ENCODE measurements at places on chromosomes 16 and 17. TPM values are rescaled to one million over a fixed set of nuclear protein-coding genes. Genes with fewer than 3 reads are reported as not detected.

GRCh38 chr17:48484256-48484655, 46.6 kb downstream of the HOXB1 start:
- DNase-seq: no peak

DNA sequence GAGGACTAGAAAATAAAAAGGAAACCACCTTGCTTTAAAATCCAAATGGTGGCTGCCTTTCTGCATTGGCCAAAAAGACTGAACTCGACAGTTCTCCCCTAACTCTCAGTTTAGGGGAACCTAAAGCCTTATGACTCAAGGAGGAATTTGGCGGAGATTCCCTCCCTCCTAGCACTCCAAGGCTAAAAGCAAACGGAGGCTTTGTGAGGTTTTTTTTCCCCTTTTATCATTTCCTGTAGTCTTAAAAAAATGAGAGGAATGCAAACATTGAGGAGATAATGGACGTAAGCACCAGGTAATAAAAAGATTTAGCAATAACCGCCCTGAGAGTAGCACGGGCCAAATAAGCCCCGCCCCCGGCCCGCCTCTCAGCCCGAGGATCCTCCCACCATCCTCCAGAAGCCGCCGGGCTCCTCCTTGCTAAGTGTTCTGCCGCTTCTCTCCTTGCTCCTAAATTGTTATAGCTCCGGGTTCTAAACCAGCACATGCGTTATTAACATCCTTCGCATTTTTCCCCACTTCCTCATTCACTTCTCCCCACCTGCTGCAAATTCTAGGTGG, 5.8 kb upstream of the KIFC3 start:
- DNase-seq: peak; percentile 91

DNA sequence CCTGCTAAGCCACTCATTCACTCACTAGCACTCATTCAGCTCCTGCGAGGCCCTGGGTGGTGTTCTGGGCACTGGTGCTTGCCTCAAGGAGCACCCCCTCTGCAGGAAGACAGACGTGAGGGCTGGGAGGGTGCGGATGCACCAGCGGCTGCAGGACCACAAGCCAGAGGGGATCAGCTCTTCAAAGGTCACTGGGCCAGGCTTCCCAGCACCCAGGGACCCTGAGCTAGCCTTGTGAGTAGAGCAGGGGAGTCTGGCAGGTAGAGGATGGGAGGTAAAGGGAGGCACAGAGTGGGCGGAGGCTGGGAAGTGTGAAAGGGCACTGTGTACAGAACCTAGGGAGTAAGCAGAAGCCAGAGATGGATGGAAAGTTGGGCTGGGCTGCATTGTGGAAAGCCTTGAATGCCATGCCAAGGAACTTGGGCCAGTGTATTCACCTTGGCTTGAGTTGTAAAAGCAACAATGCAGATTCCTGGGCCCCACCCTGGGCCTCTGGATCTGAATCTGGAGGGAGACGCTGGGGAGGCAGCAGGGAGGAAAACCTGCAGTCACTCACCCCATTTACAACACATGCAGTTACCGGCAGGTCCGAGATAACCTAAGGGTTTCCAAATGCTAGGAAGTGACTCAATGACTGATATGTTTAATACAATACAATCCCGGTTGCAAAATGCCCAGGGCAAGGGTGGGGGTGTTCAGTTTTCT, 1.7 kb downstream of the IL4R start:
- DNase-seq: no peak

GRCh38 chr17:41404024-41404671, 6.7 kb upstream of the KRT31 start:
- DNase-seq: peak; percentile 75

GRCh38 chr16:7983676-7984075, 606.6 kb downstream of the TMEM114 start:
- no peak for DNase-seq

- DNase-seq: no peak
These were observed 10.8 kb upstream of the LPCAT2 start for GRCh38 chr16:55498101-55498500.

DNA sequence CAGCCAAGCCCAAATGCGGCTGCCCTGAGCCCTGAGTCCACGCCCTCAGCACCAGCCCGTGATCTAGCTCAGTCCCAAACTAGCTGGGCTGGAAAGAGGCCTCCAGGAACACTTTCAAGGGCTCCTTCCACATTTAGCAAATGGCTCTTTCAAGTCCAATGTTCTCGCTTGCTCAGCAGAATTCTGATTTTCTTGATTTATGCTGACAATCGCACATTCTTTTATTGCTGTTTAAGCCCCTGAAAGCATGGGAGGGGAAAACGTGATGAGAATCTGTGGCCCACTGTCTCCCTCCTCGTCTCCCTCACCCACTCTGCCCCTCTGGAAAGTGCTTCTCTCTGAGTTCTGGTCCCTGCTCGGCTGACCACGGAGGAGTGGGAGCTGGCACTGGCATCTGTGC, 293.8 kb downstream of the FOXL1 start:
- no peak for DNase-seq

DNA sequence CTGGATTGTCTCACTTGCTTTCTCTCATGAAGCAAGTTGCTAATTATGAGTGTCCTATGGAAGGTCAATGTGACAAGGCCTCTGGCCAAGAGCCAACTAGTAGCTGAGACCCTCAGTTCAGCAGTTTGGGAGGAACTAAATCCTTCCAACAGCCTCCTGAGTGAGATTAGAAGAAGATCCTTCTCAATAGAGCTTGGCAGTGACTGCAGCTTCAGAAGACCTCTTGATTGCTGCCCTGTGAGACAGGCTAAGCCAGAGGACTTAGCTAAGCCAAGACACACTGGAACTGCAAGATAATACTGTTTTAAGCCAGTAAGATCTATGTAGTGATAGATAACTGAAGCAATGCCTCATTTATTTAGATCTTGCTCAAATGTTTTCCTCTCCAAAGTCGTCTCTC, 34.3 kb downstream of the PCTP start:
- no peak for DNase-seq

- DNase-seq: no peak
These were observed 254.0 kb downstream of the KATNIP start for GRCh38 chr16:27803775-27804549.

GRCh38 chr17:74117087-74117698, 86.3 kb upstream of the RPL38 start:
- no peak for DNase-seq

DNA sequence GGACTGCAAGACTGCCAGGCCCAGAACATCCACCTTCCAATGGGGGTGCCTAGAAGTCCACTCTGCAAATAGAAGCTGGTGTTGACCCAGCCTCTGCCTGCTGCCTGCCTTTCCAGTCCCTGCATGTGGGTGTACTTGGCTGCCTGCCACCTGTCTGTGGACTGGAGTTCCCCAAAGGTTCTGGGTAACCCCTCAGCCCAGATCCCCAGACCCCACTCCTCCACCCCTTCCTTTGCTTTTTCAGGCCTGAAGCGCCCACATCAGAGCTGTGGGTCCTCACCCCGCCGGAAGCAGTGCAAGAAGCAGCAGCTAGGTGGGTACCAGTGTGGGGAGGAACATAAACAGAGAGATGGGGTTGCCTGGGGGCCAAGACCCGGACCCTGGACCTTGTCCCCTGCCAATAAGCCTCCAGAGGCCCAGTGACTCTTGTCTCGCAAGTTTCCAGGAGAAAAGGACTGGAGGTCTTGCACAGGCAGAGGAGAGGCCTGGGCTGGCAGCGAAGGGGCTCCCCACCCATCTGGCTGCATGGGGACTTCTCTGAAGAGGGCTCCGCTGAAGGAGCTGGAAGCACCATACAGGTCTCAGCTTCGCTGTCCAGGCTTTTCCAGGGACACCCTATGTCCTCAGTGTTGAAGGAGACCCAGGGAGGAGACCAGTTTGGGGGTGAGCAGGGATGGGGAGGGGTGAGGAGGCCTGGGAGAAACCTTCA, 34.3 kb downstream of the NLRC5 start:
- no peak for DNase-seq

- DNase-seq: no peak
These were observed 79.2 kb upstream of the LGALS9 start for GRCh38 chr17:27551701-27552248.

- DNase-seq: no peak
These were observed 182.4 kb downstream of the HS3ST4 start for GRCh38 chr16:25874196-25874595.

DNA sequence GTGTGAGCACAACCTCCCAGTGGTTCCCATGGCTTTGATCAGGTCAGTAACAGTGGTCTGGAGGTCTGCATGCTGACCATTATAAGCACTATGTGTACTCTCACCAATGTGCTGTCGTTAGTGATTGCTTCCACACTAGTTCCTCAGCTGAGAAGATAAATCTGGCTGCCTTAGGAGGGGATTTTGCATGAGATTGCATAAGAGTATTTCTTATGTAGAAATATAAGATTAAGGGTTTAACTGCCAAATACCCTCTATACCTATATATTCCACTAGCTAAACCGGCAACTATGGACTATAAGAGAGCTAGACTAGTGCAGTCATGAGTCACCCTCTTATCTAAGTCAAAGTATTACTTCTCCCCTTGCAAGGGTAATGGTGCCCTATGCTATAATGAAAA, 580.2 kb downstream of the CDH11 start:
- DNase-seq: no peak

- no peak for DNase-seq
These were observed 27.4 kb upstream of the KDM6B start for GRCh38 chr17:7806587-7806986.

DNA sequence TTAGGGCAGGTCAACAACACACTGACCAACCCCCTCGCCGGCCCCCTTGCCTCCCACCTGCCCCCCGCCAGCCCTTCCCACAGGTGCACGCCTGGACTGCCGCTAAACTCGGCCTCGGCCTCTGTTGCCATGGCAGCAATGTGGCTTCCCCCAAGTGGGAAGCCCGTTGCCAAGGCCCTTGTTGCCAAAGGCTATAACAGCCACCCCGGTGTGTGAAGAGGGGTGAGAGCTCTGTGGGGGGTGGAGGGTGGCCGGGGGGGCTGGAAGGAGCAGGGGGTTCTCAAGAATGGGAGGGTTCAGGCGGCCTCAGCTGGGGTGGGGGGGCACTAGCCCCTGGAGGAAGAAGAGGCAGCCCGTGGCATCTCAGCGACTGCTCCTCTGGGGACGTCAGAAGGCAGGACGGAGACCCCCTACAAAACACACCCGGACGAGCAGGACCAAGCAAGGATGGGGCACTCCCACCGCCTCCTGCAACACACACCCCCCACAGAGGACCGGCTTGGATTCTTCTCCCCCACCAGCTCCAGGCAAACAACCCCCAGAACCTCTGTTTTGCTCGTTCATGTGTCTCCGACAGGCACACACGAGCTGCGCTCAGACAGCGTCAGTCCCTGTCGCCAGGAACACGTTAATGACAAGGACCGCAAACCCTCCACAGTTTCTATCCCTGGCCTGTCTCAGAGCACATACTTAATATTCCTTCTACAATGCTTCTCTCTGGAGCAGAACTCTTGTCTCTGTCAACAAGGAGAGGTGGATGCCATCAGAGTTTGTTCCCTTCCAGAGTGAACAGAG, 55.7 kb downstream of the ABR start:
- DNase-seq: no peak

DNA sequence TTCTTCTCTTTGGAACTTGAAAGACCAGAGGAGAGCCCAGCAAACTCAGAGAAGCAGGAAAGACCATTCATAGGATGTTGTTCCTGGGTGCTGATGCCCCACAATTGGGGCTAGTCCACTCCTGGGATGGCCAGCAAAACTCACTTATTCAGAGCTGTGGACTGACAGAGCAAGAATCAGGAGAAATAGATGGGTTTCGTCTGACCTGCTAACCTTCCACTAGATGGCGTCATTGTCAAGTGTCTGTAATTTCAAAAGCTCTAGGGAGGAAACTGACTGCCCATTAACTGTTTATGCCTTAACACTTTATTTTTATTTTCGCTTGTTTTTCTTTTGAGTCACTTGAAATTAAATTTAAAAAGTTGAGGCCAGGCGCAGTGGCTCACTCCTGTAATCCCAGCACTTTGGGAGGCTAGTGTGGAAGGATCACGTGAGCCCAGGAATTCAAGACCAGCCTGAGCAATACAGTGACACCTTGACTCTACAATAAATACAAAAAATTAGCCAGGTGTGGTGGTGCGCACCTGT, 28.7 kb upstream of the MILR1 start:
- no peak for DNase-seq

GRCh38 chr17:72890711-72891110, 201.8 kb downstream of the SLC39A11 start:
- DNase-seq: no peak

DNA sequence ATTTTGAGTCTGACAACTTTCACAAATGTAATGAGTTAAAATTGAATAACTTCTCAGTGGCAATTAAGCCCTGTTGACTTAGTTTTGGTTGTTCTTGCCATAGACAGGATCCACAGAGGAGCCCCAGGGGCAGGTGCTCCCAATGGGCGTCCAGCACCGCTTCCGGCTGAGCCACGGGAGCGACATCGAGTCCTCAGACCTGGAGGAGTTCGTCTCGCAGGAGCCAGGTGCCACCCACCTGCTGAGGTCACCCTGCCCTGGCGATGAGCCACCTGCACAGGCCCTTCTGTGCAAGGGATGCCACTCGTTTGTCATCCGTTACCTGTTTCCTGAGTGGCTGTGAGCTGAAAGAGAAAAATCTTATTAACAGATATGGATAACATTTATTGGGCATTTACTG, 10.7 kb downstream of the CCDC40 start:
- DNase-seq: no peak

DNA sequence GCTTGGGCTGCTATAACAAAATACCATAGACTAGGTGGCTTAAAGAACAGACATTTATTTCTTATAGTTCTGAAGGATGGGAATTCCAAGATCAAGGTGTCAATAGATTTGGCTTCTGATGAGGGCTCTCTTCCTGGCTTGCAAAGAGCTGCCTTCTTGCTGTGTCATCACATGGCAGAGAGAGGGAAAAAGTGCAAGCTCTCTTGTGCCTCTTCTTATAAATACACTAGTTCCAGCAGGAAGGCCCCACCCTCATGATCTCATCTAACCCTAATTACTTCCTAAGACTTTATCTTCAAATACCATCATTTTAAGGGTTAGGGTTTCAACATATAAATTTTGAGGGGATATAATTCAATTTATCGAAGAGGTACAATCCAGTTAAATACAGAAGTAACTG, 30.6 kb downstream of the ABCA9 start:
- DNase-seq: no peak

DNA sequence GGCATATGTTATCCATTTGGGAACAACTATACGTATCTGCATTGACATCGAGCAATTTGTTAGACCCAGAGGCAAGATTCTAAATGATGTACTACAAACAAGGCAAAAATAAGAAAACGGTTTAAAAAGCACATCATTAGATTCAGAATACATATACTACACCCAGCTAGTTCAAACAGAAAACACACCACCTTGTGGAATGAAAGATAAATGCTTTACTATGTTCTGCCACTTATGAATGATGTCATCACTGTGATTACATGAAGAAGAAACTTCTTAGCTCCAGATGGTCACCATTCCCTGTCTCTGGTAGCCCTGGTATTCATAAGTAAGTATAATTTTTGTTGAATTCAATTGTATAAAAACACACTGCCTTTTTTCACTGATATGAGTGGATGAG, 7.8 kb downstream of the NACA2 start:
- no peak for DNase-seq

The VAC14 gene
- 57.0 TPM for total RNA-seq

Data from thyroid gland (tissue), 4 donors.